ENCODE measurements at places on chromosomes 16 and 17.
A peak's percentile ranks its signal among the peaks of the same experiment; 100 is the strongest.

GRCh38 chr16:68902003-68902968, 59.0 kb downstream of the TANGO6 start:
- DNase-seq = peak; percentile 60

- DNase-seq = no peak
These were observed 287.6 kb downstream of the MAP2K6 start for GRCh38 chr17:69702078-69702477.

DNA sequence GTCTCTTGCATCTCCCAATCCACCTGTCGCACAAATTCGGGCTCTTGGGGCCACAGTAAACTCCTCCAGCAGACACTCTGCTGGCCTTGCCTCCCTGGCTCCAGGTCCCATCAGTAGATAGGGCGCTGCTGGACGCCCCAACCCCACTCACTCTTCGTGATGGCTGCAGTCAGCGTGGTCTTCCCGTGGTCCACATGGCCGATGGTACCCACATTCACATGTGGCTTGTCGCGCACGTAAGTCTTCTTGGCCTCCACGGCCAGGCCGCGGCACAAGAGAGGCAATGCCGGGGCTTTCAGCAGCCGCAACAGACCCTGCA, 428 bp downstream of the TUFM start:
- DNase-seq = no peak

GRCh38 chr17:17751489-17752088, 70.3 kb downstream of the RAI1 start:
- DNase-seq = no peak

- DNase-seq = no peak
These were observed 67.9 kb downstream of the TNRC6C start for GRCh38 chr17:78026381-78026780.

GRCh38 chr17:75181110-75181509, 1.6 kb downstream of the SUMO2 start:
- DNase-seq = no peak

GRCh38 chr17:43766413-43767052, 7.9 kb upstream of the SOST start:
- peak; percentile 83 for DNase-seq

DNA sequence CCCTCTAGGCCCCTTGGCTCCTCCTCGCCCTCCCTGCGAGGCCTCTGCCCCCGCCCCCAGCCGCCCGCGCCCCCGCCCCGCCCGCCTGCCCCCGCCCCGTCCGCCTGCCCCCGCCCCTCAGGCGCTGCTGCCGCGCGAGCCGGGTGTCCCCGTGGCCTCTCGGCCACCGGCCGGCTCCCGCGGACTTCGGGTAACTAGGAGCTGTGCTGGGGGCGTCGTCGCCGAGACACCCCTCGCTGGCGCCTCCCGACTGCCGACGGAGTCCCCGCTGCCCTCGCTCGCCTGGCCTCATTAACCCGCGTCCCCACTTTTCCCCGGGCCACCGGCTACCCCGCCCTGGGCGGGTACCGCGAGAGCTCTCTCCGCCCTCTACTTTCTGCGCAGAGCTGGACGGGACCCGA, at the start of gene TLCD1:
TLCD1 (minus strand) TSS at position 8 of the 401 bp plus-strand sequence. CDS start 136 bp downstream, outside the sequence.
- peak; percentile 61 for DNase-seq

GRCh38 chr17:1880851-1881630, 51.2 kb downstream of the RPA1 start:
- peak; percentile 30 for DNase-seq

DNA sequence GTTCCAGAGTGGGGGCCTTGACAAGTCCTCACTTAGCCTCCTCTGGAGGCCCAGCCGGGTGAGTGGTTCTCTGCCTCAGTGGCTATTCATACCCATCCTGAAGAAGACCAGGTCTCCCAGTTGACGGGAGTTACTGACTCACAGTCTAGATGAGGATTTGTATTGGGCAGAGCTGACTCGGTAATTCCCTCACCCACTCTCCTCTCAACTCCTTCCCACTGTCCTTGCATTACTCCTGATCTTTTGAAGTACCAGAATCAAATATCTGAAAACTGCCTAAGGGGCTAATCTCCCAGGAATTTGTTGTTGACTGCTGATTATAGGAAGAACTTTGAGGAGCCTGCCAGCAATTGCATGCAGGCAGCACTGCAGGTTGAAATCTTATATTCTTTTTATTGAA, 14.2 kb downstream of the SAP30BP start:
- DNase-seq = no peak
